ENCODE measurements at places on chromosomes 6 and 20. TPM values are rescaled to one million over a fixed set of nuclear protein-coding genes. Genes with fewer than 3 reads are reported as not detected.

LCA5 gene
- total RNA-seq, result 5.6 TPM

GRCh38 chr20:35446356-35447078 is 8.5 kb upstream of the GDF5 start:
- no peak for DNase-seq

- DNase-seq, result no peak
Observed at GRCh38 chr20:9478771-9479170, 35.6 kb upstream of the LAMP5 start.

DNA sequence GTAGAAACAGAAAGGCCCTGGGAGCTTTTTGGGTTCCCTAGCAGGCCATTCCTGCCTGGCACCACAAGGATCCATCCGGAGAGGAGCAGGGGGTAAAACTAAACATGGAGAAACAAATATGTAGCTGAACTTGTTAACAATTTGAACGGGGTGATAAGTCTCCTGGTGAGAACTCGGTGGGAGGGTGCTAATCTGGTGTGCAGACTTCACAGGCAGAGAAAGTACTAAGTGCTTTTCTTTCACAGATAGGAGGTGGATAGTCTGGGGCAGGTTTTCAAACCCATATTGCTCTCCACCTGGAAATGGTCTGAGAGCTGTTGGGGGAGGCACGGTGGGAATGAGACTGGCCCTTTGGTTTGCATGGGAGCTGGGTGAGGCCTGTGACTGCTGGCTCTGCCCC is 196.3 kb upstream of the FUT9 start:
- no peak for DNase-seq

DNA sequence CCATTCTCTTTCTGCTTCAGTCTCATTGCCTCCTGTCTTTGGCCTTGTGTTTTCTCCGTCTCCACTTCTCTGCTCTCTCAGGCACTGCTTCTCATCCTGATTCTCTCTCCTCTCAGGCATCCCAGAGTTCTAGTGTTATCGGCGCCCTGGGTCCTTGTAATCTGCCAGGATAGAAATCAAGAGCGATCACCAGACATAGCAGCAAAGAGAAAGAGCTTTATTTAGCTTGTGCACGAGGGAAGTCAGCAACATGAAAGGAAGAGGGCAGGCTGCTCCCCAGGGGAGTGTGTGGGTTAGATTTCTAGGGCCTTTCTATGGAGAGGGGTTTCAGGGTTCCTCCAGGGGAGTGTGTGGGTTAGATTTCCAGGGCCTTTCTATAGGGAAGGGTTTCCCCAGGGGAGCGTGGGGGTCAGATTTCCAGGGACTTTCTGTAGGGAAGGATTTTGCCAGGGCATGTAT is 32.5 kb downstream of the SUN5 start:
- no peak for DNase-seq

DNA sequence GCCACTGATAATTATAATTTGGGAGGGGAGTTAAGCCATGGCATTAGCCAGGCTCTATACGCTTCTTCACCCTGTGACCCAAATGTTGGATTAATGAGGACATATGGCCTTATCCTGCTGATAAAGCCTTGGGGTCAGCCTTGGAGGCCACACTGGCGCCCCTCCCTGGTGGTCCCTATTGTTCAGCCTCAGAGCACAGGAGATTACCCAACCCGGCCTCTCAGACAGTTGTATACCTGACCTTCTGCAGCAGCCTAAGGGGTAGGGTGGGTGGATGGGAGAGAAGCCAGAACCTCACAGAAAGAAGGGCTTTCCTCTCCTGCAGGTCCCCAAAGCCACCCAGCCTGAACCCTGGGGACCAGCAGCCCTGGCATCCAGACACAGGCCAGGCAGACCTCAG is 76.8 kb downstream of the LINC00237 start:
- no peak for DNase-seq

GRCh38 chr6:45001663-45002062 is 326.5 kb upstream of the RUNX2 start:
- no peak for DNase-seq

DNA sequence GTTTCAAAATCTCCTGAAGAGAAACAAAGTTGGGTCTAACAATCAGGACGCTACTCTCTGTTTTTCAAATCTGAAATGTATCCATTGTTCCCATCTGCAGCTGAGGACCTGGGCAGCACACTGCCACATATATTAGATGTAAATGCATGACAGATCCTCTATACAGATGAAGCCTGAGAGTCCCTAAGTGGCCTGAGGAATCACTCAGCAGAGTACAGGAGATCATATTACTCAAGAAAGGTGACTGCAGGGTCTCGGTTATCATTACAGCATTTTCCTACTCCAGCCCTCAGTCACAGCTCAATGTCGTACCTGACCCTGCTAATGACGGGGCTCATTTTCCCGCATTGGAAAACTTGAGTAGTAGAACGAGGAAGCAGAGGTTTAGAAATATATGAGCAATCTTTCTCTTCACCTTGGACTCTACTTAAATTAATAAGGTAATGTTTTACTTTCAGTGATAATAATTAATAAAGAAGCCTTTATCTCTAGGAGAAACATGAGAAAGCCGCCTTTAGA is 256.2 kb upstream of the IRAK1BP1 start:
- no peak for DNase-seq

GRCh38 chr6:164007881-164008280 is 593.4 kb downstream of the QKI start:
- no peak for DNase-seq

- no peak for DNase-seq
Observed at GRCh38 chr6:7721649-7722048, 4.2 kb upstream of the BMP6 start.

C4B gene
- 43.9 TPM for total RNA-seq

DNA sequence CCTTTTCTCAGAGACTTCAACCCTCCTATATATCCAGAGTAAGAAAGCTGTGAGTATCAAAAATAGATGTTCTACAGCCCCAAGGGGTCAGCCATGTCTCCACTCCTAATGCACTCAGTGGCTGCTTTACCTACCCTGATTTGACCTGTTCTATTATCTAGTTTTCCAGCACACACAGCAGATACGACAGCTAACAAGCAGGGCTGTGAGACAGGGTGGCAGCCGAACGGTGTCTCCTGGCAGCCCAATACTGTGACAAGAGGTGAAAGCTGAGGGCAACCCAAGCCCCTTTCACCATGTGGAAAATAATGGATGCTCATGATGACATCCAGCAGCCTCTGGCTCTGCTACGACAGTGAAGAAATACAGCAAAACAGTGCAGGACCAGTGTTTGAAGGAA is 67.9 kb downstream of the KIF13A start:
- no peak for DNase-seq

All from fibroblast of lung (primary cell).